ENCODE measurements at places on chromosomes 2 and 18.

DNA sequence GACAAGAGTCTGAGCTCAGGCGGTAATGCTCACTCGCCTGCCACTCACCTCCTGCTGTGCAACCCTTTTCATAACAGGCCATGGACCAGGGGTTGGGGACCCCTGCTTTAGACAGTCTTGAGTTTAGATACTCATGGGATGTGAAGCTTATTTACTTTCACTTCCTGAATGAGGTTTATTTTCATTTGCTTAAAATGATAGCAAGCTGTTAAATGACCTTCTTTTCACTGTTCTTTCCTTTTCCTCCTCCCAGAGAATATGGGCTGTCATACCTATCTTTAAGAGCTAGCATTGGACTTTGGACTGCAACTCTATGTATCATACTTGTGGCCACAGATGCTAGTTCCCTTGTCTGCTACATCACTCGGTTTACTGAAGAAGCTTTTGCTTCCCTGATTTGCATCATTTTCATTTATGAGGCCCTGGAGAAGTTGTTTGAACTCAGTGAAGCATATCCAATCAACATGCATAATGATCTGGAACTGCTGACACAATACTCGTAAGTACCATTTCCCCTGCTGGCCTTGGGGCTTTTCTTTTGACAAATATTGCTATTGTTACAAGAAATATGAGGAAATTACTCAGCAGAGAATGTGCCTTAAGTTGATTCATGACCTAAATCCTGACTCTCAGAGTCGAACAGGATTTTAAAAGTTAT lies 168.5 kb downstream of the DPP4 start:
- peak; percentile 59 for DNase-seq

DNA sequence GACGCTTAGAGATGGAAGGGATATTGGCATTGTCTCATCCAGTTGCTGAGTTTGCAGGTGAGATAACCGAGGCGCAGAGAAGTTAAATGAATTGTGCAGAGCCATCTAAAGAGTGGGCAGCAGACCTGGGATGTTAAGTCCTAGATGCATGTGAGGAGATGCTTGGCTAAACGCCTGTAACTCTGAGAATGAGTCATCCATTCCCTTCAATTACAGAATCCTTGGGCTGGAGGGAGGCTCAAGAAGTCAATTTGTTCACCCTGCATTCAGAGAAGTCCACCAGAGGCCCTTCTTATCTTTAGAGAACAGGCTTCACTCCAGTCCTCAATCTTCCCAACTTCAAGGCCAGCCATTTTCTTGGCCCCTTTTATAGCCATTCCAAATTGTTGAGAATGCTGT lies 1.6 kb downstream of the EHD3 start:
- DNase-seq: peak; percentile 58

DNA sequence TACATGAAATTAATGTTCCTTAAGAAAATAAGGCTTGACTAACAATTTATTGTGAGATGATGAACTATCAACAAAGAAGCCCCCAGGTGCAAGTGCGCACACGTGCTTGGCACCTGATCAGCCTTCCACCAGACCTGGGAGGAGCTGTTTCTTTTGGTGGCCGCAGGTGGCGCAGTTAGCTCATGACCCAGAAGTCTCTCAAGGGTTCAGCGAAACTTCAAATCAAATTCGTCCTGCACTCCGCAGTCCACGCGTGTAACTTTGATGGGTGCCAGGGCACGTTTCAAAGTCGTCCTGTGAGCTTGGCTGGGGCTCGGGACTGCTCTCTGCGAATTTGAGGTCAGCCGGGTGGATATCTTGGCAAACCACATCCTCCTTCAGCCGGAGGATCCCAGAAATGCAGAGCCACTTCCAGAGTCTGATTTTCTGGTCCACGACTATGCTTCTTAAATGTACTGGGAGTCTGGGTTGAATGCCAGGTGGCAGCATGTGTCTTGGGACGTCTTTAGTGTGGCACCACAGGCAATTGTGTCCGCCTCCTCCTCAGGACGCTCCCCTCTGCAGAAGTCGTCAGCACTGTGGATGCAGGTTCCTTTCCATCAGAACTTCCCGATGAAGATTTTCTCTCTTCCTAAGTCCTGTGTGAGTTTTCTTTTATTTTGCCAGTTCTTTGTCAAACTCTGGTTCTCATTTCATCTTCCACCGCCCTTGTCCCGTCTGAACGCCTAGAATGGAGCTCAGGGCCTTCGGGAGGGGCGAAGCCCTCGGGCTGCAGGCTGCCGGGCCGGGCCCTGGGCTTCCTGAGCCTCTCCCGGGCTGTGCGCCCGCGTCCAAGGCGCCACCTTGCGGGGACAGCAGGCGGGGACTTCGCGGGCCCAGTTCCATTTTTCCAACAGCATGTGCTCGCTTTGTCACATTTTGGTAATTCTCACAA lies 61.3 kb upstream of the RAPGEF4 start:
- DNase-seq: no peak

DNA sequence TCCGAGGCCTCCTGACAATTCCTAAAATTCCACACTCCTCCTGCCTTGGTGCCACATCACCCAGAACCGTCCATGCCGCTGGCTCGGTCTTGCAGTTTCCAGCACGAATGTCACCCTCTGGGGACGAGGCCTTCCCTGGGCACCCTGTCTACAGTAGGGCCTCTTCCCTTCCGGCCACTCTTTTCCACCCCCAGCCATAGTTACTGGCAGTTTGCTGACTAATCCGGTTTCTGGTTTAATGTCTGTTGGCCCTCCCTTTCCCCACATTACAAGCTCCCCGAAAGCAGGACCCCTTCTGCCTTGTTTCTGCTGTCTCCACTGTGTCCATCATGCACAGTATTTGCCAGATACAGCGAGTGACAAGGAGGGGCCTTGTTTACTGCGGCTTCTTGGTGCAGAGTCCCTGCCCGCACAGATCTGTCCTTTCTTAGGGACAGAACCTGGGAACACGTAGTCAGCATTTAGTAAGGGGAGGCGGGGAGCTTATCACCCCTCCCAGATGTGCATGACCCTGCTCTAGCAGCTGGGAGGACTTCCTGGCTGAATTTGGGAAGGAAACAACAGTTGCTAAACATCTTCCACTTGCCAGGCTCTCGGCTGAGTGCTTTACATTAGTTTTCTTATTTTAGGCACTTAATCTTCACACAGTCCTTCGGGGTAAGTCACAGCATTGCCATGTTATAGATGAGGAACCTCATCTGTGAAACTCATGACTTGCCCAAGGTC lies 23.6 kb upstream of the CATIP start:
- no peak for DNase-seq

DNA sequence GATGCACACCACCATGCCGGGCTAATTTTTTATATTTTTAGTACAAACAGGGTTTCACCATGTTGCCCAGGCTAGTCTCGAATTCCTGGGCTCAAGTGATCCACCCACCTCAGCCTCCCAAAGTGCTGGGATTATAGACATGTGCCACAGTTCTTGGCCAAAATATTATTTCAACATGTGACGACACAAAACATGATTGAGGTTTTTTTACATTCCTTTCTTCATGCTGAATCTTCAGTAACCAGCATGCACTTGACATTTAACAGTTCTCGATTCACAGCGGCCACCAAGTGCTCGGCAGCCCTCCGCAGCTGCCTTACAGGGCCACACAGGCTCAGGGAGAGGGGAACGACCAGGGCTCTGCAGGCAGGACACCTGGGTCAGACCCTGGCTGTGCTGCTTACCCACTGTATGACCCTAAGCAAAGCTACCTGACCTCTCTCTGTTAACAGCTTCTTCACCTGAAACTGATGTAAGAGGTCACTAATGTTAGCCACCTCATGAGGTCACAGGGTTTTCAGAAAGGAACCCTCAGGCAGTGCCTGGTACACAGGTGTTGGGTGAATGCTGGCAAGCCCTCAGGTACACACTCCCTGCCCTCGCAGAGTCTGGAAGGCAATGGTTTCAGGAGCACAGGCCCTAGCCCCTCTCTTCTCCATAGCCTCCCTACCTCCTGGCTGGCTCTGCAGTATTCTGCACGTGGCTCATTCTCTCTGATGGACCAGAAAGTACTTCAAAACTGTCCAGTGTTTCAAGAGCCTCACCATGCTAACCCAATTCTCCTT lies 25.7 kb downstream of the TUBB6 start:
- no peak for DNase-seq

DNA sequence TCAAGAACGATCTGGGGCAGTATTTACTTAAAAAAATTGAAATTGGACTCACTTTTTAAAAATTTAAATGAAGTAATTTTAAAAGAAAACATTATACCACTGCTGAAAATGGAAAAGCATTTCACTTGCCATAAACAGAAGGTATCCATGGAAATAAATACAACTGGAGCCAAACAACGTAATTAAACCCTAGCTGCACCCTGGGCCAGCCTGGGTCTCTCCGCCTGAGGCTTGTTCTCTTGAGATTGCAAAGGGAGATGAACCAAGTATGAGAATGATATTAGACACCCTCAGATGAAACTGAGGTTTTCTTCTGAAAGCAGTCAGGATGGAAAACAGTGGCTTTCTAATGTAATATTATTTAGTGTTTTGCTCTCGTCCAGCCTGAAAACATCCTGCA lies 264.4 kb downstream of the KCNE4 start:
- no peak for DNase-seq

GRCh38 chr18:59275406-59275949 lies 2.2 kb upstream of the RAX start:
- no peak for DNase-seq

DNA sequence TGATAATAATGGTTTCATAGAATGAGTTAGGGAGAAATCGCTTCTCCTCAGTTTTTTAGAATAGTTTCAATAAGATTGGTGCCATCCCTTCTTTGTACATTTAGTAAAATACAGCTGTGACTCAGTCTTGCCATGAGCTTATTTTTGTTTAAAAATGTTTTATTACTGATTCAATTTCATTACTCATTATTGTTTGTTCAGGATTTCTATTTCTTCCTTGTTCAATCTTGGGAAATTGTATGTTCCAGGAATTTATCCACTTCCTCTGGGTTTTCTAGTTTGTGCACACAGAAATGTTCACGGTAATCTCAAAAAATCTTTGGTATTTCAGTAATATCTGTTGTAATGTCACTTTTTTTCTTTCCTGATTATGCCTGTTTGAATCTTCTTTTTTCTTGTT lies 371.5 kb upstream of the SETBP1 start:
- DNase-seq: peak; percentile 49

- DNase-seq: no peak
These were observed 49.9 kb downstream of the SLC9A4 start for GRCh38 chr2:102522890-102523289.

DNA sequence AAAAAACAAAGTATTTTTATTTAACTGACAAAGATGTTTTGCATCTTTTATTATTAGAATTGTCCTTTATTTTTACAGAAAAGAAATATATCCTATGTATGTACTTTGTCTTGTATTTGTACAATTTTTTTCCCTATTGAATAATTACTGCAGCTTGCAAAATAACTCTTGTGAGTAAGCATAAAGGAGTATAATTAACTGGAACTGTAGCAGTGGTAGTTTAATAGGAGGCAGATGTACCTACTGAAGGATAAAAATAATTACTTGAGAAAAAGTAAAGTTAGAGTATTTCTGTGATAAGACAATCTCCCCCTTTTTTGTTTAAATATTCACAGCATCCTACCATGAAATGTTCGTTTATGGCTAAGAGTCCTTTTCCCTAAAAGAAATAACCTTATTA lies 34.7 kb downstream of the EHBP1 start:
- DNase-seq: no peak

DNA sequence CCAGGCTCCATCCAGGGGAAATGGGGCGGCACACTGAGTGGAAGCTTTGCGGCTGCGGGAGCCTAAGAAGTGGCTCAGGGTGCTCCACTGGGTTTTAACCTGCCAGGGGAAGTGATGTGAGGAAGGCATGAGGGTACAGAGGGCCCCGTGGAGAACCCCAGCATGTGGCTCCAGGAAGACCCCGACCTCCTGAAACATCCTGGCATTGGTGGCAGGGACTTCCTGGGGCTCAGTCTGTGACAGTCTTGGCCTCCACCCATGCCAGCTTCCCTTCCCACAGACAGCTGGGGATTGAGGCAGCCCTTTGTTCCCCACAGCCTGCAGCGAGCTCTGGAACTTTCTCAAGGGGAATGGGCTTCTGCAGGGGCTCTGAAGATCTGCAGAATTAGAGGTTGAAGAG lies 146.6 kb downstream of the TNS1 start:
- DNase-seq: no peak

DNA sequence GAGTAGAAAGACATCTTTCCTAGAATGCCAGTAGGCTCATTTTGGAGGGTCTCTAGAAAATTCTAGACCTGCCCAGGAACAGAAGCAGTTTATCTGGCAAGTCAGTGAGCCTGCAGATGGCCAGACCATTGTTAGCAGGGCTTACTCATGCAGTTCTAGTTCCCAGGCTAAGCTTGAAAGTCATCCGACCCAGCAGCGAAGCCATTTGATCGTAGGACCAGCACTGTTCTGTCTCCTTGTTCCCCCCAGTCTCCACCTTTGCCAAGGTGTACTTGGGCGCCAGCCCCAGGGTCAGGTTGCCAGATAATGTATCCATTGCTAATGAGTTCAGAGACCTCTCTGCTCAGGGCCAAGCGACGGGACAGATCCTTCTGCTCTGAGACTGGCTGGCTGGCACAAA lies 70.1 kb downstream of the EPAS1 start:
- DNase-seq: no peak

DNA sequence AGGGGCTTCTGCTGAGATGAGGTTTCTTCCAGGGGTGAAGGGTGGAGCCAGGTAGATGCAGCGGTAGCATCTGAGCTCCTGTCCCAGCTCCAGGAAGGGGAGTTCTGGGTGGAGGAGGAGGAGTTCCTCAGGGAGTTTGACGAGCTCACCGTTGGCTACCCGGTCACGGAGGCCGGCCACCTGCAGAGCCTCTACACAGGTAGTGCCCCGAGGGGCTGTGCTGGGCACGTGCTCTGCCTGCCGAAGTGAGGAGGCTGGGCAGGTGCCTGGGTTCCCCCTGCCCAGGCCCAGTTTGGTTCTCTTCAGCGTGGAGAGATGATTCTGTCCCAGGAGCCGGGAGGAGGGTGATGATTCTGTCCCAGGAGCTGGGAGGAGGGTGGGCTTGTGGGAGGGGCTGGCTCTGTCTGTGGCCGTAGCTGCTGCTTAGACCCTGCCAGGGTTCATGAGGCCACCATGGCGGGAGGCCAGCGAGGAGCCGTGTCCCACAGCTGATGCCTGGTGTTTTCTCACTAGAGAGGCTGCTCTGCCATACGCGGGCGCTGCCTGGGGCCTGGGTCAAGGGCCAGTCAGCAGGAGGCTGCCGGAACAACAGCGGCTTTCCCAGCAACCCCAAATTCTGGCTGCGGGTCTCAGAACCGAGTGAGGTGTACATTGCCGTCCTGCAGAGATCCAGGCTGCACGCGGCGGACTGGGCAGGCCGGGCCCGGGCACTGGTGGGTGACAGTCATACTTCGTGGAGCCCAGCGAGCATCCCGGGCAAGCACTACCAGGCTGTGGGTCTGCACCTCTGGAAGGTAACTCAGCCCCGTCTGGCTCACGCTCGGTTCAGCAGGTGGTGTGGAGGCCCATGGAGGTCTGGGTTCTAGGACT lies 8.2 kb downstream of the CAPN10 start:
- DNase-seq: no peak

- DNase-seq: no peak
These were observed 980.6 kb upstream of the PIK3C3 start for GRCh38 chr18:40974448-40974847.

Data from epithelial cell of esophagus (primary cell).